Right ventricle myocardium inferior (tissue), 1 donor: ENCODE measurements at places on chromosomes 6 and 20. TPM values are rescaled to one million over a fixed set of nuclear protein-coding genes. Genes with fewer than 3 reads are reported as not detected.

The SLC22A3 gene
- total RNA-seq: 1.8 TPM

The LGSN gene
- not detected for total RNA-seq

The HLA-DPB1 gene
- 38.4 TPM for total RNA-seq

The BTN1A1 gene
- not detected for total RNA-seq

The POPDC3 gene
- total RNA-seq: 47.8 TPM

The LRP11 gene
- 21.5 TPM for total RNA-seq

The RBM24 gene
- total RNA-seq: 181 TPM

The ZFAND3 gene
- 84.1 TPM for total RNA-seq

- no peak for DNase-seq
These were observed 2.3 kb downstream of the SUPT3H start for GRCh38 chr6:45375449-45375848.

- DNase-seq: no peak
These were observed 7.5 kb downstream of the HELZ2 start for GRCh38 chr20:63566395-63567135.

- no peak for DNase-seq
These were observed 175.3 kb upstream of the CST7 start for GRCh38 chr20:24773751-24774201.

- DNase-seq: no peak
These were observed 132.7 kb downstream of the AGPAT4 start for GRCh38 chr6:161141173-161141572.

DNA sequence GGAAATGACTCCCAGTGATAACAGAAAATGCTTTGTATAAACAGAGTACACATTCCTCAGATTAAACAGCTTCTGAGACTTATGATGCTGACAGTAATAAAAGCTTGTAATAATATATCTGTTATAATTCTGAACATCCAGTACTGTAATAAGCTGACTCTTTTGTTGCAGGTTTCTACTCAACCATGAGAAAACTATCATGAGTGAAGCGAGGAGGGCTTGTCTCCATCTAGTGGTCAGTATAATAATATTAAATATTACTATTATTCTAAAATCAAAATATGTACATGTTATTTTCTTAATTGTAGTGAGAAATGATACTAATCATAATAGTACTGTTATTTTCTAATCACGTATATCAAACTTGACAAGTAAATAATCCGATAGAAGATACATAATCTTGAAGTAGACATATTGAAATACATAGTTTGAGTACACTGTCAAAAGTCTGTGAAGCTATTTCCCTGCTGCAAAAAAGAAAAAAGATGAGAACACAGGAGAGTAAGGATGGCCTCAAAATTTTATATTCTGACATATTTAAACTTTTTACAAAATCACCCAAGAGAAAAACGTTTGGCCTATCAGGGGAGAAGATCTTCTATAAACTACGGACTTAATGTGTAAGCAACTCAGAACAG, 183.1 kb downstream of the MOXD1 start:
- DNase-seq: no peak

- no peak for DNase-seq
These were observed 6.1 kb downstream of the PLAGL2 start for GRCh38 chr20:32201296-32201976.

DNA sequence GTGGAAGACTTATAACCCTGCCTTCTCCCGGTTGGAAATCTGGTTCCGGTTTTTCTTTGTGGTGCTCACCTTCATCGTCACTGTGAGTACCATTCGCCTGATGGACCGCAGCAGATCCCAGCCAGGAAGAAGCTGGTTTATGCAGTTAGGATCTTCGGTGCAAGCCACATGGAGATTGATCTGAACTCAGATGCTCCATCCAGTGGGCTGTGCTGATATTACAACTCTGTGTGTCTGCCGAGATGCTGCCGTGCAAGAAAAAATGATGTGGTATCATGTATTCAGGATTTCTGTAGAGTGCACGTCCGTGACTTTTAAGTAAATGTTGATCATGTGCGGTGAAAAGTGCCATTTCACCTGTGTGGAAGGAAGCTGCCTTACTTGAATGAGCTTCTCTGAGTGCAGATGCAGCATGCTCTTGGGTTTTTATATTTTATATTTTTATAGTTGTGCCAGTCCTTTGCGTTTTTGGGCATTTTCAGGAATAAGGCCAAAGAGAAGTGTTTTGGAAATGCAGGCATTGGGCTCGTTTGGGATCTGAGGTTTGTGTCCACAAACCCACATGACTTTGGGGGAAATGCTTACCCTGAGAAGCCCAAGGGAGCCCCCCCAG, 39.2 kb downstream of the DYNLT1 start:
- DNase-seq: no peak

DNA sequence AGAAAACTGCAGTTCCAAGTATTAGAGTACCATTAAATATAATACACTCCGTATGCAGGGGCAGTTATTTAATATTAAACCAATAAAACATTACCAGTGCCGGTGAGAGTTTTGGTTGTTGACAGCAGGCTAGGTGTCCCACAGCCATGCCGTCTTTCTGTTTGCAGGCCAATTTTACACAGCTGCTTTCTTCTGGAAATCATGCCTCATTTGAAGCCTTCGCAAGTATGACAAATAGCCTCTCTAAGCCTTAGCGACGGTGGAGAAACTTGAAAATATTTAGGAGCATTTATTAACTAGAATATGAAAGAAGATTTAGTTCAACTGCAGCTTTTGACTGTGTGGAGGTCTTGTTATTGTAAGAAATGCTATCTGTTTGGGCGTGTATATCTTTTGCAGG, 226.0 kb downstream of the BMP2 start:
- DNase-seq: no peak

GRCh38 chr6:167047554-167047953, 48.4 kb downstream of the CEP43 start:
- DNase-seq: peak; percentile 92

DNA sequence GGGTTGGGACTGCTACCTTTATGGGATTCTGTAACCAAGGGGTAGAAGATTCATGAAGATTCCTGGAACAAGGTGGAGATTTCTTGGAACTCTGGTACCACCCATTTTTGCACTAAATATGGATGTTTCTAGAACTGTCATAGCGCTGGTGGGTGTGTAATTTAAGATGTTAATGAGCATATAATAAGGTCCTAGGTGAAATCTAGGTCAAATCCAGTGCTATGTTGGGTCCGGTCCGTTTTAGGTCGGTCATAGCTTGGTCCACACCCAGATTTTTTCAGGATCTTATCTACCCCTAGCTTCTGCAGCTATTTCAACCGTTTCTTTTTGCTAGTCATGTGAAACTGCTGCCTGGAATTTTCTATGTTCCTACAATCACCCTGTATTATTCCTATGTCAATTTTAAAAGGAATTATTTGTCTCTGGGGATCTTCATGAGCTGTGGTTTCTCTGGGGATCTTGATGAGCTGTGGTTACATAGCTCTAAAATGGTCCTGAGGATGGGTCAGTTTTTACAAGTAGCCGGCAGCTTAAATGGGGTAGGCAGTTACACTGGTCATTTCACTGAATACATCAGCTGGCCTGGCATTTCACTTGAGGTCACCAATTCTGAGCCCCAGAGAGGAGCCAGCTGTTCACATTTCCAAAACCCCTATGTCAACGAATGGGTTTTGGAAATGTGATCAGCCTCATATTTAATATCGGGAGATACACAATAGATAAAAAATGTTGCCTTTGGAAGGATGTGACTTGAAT, 652.3 kb upstream of the FLRT3 start:
- DNase-seq: no peak

DNA sequence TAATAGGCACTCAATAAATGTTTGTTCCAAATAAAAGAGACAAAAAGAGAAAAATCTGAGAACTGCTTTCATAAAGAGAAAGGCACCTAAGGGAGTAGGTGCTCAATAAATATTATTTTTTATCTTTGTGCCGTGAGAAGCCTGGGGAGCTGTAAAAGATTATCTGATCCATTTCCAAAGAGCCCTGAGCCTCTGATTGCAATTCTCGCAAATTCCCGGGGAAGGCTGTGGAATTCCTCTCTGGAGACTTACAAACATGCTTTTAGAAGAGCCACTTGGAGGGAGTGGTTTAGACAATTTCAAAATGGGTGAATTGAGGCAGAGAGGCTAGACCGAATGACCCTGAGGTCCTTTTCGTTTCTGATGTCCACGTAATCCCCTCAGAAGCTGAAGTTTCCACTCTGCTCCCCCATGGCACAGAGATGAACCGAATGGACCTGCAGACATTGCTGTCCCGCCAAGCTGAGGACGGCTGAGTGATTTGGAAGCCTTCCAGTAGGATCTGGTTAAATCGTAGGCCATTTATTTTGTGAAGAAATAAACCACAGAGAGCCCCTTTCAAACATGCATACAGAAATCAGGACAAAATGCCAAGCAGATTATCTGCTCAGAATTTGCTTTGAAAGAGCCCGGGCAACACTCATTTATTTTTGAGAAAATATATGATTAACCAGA, 77.8 kb downstream of the PKHD1 start:
- DNase-seq: no peak
